ENCODE measurements at places on chromosomes 11 and 22.

DNA sequence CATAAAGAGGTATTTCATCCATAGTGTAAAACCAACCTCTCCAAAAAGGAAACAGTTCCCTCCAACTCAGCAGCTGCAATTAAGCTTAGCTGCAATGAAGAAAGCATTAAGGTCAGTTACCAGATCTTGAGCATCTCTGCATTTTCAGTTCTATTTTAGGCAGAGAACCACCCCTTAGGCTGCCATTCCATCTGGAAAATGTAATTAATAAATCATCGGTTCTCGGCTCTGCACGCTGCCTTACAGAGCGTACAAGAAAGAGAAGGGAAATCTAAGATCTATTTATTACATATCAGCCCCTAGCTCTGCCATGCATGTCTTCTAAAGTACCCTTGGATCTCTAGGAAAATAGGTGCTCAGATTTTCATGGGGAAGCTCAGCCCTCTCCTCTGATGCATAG lies 71.5 kb downstream of the RCN1 start:
- no peak for DNase-seq

- DNase-seq = no peak
Observed at GRCh38 chr11:74438681-74439080, 28.7 kb downstream of the KCNE3 start.

GRCh38 chr22:37806409-37807333 lies 1.1 kb upstream of the GCAT start:
- DNase-seq = no peak

- DNase-seq = no peak
Observed at GRCh38 chr11:113805640-113806039, 26.0 kb downstream of the CLDN25 start.

GRCh38 chr11:102251423-102251822 lies 65.9 kb upstream of the BIRC3 start:
- no peak for DNase-seq

GRCh38 chr11:76808171-76808570 lies 25.0 kb downstream of the TSKU start:
- DNase-seq = no peak

- no peak for DNase-seq
Observed at GRCh38 chr11:19869466-19869865, 156.8 kb downstream of the NAV2 start.

- no peak for DNase-seq
Observed at GRCh38 chr22:40542821-40543540, 93.5 kb downstream of the MRTFA start.

- DNase-seq = no peak
Observed at GRCh38 chr11:61273178-61274078, 21.7 kb downstream of the VWCE start.

DNA sequence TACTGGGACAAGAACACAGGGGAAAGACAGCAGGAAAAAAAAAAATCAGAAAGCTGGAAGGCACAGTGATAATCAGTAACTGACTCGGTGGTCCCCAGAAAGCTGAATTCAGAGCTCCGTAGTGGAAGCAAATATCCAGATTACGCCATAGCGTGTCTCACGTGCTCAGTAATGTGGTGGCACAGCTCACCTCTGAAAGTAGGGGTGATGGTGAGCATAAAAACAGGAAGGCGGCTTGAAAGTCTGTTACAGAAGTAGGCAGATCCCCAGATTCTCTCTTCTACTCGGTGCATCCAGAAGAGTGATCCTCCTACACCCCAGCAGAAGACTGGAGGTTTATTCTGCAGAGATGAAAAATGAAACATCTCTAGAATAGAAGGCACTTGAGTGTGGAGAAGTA lies 11.1 kb upstream of the OR8B3 start:
- DNase-seq = no peak

- DNase-seq = no peak
Observed at GRCh38 chr22:20262582-20263147, 5.5 kb downstream of the RTN4R start.

Measured in CD4-positive, alpha-beta T cell treated with Interleukin-2 at 100 ng/mL for 4 hours (primary cell).